ENCODE measurements at places on chromosomes 4 and X. TPM values are rescaled to one million over a fixed set of nuclear protein-coding genes. Genes with fewer than 3 reads are reported as not detected.

The PRDX4 gene
- total RNA-seq = 53.8 TPM

DNA sequence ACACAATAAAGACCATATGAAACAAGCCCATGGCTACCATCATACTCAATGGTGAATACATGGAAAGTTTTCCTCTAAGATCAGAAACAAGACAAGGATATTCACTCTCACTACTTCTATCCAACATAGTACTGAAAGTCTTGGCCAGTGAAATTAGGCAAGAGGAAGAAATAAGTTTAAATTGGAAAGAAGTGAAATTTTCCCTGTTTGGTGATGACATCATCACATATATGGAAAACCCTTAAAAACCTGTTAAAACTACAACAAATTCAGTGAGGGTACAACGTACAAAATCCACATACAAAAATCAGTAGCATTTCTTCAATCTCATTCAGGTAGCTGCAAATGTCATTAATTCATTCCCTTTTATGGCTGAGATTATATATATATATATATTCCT, 164.0 kb upstream of the IRS4 start:
- DNase-seq = no peak

DNA sequence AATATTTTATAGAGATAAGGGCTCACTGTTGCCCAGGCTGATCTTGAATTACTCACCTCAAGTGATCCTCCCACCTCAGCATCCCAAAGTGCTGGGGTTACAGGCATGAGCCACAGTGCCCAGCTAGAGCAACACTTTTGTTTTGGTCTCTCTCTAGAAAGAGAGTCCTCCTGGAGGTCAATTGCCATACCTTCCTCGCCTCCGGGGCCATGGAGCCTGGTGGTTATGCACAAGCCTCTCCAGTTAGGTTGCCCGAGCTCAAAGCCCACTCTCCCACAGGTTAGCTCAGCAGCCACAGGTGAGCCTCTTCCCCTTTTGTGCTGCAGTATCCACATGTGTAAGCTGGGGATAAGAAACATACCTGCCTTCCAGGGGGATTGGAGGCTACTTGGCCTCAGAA, 24.2 kb upstream of the MAN2B2 start:
- no peak for DNase-seq

The DOCK11 gene
- 39.5 TPM for total RNA-seq

DNA sequence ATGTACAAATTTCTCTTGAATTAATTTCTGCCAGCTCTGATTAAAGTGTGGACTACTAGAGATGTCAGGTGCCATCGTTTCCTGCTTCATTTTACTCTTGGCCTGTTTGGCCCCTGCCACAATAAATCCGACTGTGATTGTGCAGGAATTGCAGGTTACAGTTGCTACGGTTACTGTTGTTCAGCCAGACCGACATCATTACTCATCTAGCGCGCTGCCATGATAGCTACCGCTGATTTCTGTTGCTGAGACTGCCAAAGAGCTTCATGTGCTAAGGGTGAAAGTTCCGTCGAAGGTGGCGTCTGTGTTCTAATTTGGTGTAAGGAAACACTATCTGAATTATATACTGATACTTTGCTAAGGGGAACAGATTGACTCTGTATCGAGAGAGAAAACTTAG, 22.1 kb downstream of the SLIT2 start:
- DNase-seq = no peak

DNA sequence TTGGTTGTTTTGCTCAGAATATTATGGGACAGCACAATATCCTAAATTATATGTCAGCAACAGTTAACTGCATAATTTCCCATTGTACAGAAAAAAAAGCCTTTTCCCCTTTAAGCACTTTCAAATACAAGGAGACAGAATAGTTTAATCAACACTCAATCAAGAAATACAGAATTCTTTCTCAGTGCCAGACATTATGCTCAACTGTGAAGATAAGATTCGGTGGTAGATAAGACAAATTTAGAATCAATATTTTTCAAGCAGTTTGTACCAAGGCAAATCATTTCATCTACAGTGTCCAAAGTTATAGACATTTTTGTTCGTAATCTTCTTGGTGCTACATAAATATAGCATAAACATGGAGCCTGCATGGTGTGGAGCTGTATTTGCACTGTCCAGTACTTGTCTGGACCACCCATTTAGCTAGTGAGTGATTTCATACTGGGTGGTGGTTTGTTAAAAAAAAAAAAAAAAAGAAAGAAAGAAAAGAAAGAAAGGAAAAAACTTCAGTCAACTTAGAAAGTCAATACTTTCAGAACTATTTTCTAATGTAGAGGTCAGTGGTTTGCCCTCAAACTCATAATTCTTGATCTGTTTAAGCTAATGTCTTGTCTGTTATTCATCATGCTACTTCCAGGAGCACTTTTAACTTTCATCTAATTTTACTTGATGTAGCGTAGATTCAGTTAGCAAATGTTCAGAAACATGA, 522.9 kb downstream of the FAT4 start:
- no peak for DNase-seq

The TMPRSS11E gene
- not detected for total RNA-seq

- DNase-seq = no peak
Observed at GRCh38 chr4:157423526-157424020, 203.0 kb downstream of the GRIA2 start.

- peak; percentile 77 for DNase-seq
Observed at GRCh38 chr4:112523764-112524505, 8.0 kb upstream of the NEUROG2 start.

The SERPINA7 gene
- total RNA-seq = not detected

The GPR119 gene
- total RNA-seq = not detected

DNA sequence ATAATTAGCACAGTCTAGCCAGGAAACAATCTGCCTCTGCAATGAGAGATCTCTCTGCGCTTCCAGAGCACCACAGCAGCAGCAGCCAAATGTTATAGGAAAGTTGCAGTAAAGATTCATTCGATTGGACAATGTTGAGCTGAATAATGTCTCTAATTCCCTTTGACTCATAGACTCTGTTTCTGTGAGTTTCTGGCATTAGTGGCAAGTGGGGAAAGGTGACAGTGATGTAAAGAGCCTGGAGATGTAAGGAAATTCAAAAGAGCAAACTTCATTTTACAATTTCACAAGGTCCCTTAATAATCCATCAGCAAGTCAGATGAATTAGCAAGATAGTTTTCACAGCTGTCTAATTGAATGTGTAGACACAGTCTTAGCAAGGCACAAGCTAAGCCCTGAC, 184.4 kb downstream of the VEGFC start:
- DNase-seq = no peak

The VEGFC gene
- 17.0 TPM for total RNA-seq

GRCh38 chrX:40098264-40099054, 701 bp upstream of the BCOR start:
- DNase-seq = peak; percentile 62

DNA sequence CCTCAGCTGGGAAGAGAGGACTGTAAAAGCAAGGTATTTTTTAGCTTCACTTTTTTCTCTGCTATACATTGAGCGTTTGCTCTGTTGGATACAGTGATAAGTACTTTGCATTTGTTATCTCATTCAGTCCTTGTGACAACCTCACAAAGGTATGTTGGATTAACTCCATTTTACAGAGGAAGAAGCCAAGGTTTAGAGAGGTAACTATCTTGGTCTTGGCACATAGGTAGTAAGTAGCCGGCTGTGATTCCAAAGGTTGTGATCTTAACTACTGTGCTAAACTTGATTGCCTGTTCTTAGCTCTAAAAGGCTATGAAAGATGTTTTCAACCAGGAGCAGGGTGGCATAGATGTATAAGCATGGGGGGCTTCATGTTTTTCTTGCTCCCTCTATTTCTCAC, 134.4 kb downstream of the POLA1 start:
- DNase-seq = no peak

DNA sequence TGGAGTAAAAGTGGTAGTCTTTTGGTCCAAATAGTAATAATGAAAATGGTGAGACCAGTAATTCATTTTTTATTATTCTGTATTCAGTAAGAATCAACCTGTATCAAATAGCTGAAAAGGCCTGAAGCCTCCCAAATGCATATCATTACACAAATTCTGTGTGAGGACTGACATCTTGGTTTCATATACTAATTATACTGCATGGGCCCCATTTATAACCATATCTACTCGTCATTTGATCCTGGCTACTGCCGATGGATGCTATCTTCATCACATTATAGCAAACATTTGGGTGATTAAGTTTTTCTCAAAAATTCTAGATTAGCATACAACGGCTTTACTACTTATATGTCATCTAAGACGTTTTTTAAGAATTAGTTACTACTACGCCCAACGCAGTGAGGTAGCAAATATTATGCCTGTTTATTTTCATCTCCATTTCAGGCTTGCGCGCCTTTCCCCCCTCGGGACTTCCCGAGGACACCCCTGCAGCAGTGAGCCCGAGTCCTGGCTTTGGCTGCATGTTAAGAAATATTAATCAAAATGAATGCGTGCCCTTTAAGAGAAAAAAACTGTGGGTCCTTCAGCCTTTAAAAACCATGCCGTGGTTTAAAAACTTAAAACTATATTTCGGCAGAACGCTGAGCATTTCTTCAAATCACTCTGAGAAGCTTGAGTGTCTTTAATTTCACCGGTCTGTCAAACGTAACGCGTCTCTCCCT, 814 bp upstream of the MMAA start:
- DNase-seq = no peak

DNA sequence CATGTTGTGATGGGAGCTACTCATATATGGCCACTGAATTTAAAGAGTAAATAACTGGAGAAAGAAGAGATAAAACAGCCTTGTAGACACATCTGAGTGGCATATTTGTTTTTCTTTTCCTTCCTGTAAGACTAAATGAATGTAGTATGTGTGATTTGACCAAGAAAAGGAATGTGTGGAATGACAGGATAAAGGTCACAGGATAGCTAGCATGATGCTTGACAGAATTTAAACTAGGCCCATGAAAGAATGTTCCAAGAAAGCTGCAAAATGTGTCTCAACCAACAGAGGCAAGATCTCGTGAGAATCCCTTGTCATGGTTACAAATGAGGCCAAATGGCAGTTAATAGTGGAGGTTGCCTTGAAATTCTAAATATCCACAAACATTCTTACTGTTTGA, 137.0 kb downstream of the KCNIP4 start:
- no peak for DNase-seq

Data from sciatic nerve (tissue), 2 donors.